ENCODE measurements at places on chromosomes 1 and 21.
A peak's percentile ranks its signal among the peaks of the same experiment; 100 is the strongest.

- no peak for DNase-seq
Observed at GRCh38 chr1:209522826-209523225, 60.7 kb upstream of the CAMK1G start.

- no peak for DNase-seq
Observed at GRCh38 chr1:210764536-210764935, 369.4 kb downstream of the KCNH1 start.

GRCh38 chr1:36187800-36188593, 32.0 kb downstream of the MAP7D1 start:
- peak; percentile 86 for DNase-seq

GRCh38 chr1:119114786-119115185, 25.7 kb downstream of the WARS2 start:
- DNase-seq, result no peak

DNA sequence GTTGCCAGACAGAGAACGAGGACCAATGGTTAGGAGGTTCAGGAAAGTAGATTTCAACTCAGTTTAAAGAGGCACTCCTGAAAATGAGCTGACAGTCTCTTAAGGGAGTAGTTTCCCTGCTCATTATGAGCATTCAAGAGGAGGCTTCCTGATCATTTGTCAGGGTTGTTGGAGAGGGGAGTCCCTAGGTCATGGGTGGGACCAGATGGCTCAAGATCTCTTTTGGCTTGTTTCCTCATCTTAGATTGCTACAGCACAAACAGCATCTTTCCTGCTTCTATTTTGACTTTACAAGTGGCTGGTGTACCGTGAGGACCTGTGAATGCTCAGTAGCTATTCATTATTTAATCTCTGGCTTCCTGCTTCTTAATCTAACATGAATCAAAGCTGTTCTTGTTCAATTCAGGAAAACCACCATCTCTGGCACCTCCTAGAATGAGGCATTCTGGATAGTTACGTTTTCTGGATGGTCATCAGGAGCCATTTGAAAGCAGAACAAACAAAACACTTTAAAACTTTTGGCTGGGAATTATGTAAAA, 47.6 kb downstream of the PEX14 start:
- no peak for DNase-seq

GRCh38 chr1:19283891-19284290, 4.7 kb downstream of the AKR7A3 start:
- DNase-seq, result no peak

DNA sequence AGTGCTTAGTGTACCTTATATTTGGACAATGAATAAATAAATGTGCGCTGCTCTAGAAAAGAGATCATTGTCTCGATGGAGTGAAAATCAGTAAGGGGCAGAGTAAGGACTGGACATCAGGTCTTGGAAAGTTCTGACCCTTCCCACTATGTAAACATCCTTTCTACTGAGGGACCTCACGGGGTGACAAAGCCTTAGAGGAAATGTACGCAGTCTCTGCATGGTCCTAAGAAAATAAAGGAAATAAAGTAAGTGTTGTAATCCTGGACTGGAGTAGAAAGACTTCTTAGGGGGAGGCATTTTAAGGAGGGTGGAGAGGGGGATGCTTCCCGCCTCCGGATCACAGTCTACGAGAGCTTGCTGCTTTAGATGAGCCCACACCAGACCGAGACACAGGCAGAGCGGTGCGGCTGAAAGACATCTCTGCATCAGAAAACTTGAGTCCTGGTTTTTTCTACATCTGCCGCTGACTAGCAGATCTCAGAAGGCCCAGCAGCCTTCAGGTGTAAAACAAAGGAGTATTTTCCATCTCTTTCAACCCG, 22.3 kb upstream of the GPR137B start:
- no peak for DNase-seq
